ENCODE measurements at places on chromosomes 6 and 20. TPM values are rescaled to one million over a fixed set of nuclear protein-coding genes. Genes with fewer than 3 reads are reported as not detected.

DNA sequence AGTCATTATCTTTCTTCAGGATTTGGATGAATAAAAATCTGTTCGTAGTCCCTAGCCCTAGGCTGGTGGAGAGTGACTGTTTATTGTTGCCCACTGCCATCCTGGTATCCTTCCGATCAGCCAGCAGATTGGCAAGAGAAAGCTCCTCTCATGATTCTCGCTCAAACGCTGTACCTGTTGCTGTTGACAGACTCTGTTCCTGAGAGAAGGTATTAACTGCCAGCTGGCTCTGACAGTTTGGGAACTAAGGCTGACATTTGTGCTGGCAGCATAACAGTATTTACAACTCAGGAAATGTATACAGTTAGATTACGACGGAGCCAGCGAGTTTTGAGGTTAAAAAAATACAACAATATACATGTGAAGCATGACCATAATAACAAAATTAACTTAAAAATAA lies 674.5 kb downstream of the PRKN start:
- no peaks in the 10 kb centered on the region for H3K27me3 ChIP-seq
- no peak overlapping the region for H3K27ac ChIP-seq
- H3K4me3 ChIP-seq = no peak overlapping the region
- H3K4me1 ChIP-seq = no peaks in the 10 kb centered on the region
- DNase-seq = no peak

DNA sequence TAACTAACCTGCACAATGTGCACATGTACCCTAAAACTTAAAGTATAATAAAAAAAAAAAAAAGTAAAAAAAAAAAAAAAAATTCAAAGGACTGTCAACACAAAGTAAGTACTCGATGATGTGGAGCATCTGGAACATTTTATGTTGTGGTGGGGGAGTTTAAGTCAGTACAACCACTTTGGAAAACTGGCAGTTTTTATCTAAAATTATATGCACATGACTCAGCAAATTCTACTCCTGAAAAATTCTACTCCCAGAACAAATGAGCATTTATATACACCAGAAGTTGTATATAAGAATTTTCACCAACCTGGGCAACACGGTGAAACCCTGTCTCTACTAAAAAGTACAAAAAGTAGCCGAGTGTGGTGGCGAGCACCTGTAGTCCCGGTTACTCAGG lies 36.9 kb upstream of the CCDC28A start:
- no peak for DNase-seq
- H3K4me1 ChIP-seq = no peaks in the 10 kb centered on the region
- H3K27ac ChIP-seq = no peak overlapping the region
- H3K27me3 ChIP-seq = no peaks in the 10 kb centered on the region

- H3K36me3 ChIP-seq = no peaks in the 10 kb centered on the region
- H3K4me3 ChIP-seq = no peak overlapping the region
- H3K4me1 ChIP-seq = no peaks in the 10 kb centered on the region
- H3K27me3 ChIP-seq = no peaks in the 10 kb centered on the region
Measured at GRCh38 chr20:44849703-44850102, 35.8 kb upstream of the YWHAB start.

The LGSN gene
- total RNA-seq = 0.09 TPM

GRCh38 chr6:18395177-18395855 lies 8.2 kb downstream of the RNF144B start:
- H3K4me1 ChIP-seq = no peaks in the 10 kb centered on the region
- DNase-seq = peak; percentile 11
- H3K27me3 ChIP-seq = no peaks in the 10 kb centered on the region
- no peak overlapping the region for H3K27ac ChIP-seq

GRCh38 chr20:7387638-7388193 lies 552.5 kb downstream of the HAO1 start:
- H3K4me1 ChIP-seq = no peaks in the 10 kb centered on the region
- H3K27ac ChIP-seq = no peak overlapping the region
- H3K4me3 ChIP-seq = no peak overlapping the region
- no peaks in the 10 kb centered on the region for H3K27me3 ChIP-seq
- no peak for DNase-seq

DNA sequence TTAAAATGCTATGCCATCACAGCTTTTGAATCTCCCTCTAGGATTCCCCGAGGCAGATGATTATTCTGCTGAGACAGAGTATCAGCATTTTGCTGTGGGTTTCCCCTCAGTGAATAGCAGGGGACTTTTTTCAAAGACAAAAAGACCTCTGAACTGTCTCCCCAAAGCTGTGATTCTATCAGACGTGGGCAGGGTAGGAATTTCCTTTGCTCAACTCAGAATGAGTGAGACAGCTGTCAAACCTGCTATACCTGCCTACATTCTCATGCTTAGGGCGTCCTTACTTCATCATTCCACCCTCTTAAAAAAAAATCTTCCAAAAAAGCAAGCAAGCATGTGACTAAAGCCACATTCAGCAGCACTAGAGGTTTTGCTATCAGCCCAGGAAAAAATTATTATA lies 147.6 kb upstream of the FAM83B start:
- no peak overlapping the region for H3K27ac ChIP-seq
- no peaks in the 10 kb centered on the region for H3K27me3 ChIP-seq
- no peak overlapping the region for H3K4me3 ChIP-seq
- no peak for DNase-seq

The ITPR3 gene
- total RNA-seq = 3.4 TPM

- H3K4me3 ChIP-seq = no peak overlapping the region
- H3K4me1 ChIP-seq = no peaks in the 10 kb centered on the region
- H3K27me3 ChIP-seq = no peaks in the 10 kb centered on the region
- no peak for DNase-seq
Measured at GRCh38 chr6:154689493-154690255, 43.5 kb upstream of the SCAF8 start.

DNA sequence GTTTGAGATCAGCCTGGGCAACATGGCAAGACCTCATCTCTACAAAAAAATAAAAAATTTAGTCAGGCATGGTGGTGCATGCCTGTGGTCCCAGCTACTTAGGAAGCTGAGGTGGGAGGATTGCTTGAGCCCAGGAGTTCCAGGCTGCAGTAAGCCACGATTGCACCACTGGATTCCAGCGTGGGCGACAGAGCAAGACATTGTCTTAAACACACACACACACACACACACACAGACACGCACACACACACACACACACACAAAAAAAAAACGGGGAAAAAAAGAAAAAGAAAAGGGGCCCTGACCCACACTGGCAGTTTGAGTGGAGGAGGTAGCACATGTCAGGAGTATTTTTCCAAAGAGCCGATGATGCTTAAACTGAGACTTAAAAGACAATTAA lies 122.2 kb downstream of the AFG1L start:
- DNase-seq = no peak
- no peaks in the 10 kb centered on the region for H3K36me3 ChIP-seq
- H3K4me3 ChIP-seq = no peak overlapping the region
- peaks cover 19% of the 10 kb centered on the region for H3K4me1 ChIP-seq
- H3K27ac ChIP-seq = no peak overlapping the region

The PKIG gene
- total RNA-seq = 40.6 TPM

DNA sequence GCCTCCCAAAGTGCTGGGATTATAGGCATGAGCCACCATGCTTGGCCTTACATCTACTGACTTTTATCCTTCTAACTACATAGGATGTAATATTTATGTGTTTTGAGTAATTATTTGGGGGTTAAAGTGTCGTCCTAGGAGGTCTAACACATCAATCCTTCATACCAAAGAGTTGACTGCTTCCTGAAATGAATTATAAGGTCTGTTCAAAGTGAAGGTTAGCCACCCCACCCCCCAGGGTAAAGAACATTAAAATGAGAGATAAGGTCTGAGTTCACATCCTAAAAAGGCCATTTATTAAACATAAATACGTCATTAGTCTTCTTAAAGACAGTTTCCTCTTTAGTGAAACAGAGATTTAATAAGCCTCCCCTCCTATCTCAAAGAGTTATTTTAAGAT lies 33.8 kb downstream of the TNFAIP3 start:
- no peaks in the 10 kb centered on the region for H3K4me1 ChIP-seq
- no peak overlapping the region for H3K27ac ChIP-seq
- no peak overlapping the region for H3K4me3 ChIP-seq
- H3K27me3 ChIP-seq = no peaks in the 10 kb centered on the region
- no peaks in the 10 kb centered on the region for H3K36me3 ChIP-seq

DNA sequence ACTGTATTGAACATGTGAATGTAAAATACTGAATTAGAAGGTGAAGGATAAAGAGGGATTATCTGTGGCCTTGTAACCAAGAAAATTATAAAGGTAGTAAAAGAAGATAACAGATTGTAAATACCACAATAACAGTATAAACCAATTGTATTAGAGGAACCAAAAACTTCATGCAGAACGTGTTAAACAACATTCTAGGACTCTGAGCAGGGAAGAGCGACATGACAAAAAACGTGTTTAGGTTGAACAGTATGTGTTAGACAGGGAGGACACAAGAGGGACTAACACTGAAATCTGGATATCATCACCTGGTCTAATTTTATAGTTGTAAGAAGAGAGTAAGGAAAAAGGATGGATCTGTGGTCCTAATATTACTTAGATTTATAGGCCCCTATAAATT lies 259.0 kb upstream of the RUNX2 start:
- no peaks in the 10 kb centered on the region for H3K36me3 ChIP-seq
- H3K27ac ChIP-seq = no peak overlapping the region
- H3K4me1 ChIP-seq = no peaks in the 10 kb centered on the region

DNA sequence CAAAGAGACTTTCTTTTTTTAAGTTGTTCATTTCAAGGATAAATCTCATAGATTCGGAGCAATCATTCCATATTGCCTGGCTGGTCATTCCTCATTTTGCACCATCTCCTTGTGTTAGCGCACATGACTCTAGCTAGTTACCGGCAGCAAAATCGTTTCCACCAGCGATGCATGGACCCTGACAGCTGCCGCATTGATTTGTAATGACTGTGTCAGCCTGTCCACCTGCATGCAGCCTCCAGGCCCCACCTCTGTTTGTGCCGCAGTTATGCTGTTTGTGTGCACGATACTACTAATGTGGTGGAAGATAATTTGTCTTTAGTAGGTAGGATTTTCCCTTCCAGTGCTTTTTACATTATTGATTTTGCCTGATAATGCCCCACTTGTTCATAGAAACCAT lies 164.0 kb downstream of the TBC1D7 start:
- H3K27me3 ChIP-seq = no peaks in the 10 kb centered on the region
- H3K4me3 ChIP-seq = no peak overlapping the region
- H3K4me1 ChIP-seq = no peaks in the 10 kb centered on the region
- H3K36me3 ChIP-seq = no peaks in the 10 kb centered on the region

- H3K4me3 ChIP-seq = no peak overlapping the region
- H3K27me3 ChIP-seq = no peaks in the 10 kb centered on the region
- no peaks in the 10 kb centered on the region for H3K36me3 ChIP-seq
- H3K27ac ChIP-seq = no peak overlapping the region
Measured at GRCh38 chr6:104527311-104527710, 332.4 kb downstream of the HACE1 start.

DNA sequence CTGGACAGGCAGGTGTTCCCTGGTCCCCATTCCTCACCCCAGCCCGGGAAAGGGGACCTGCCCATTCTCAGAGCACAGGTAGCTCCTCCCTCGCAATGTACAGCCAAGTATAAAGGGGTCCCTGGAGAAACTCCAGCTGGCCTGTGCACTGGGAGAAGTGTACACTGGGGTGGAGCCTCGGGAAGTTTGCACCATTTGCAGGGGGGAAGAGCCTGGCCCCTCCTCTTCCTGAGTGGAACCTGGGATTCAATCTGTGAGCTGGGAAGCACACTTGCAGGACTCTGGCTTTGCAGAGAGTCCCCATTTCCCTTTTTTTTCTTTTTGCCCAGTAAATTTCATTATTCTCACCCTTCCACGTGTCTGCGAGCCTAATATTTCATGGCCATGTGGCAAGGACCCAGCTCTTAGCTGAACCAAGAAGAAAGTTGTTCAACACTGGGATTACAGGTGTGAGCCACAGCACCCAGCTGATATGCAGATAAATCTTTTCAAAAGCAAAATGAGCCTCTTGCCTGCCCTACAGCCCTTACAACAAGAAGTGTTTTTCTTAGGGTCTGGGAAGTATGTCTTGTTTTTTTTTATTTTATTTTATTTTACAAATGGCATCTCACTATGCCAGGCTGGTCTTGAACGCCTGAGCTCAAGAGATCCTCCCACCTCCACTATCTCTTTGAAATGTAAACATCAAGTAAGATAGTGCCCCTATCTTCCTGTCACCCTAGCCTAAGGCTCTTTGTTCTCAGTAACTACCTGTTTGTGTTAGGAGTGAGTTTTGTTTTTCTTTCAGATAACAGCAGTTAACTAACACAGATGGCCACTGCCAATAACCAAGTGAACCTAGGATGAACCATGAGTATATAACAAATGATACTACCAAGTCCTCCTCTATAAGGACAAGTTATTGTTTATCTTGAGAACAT lies 9.3 kb upstream of the RNGTT start:
- peaks cover 26% of the 10 kb centered on the region for H3K27me3 ChIP-seq
- no peaks in the 10 kb centered on the region for H3K36me3 ChIP-seq
- no peak overlapping the region for H3K4me3 ChIP-seq

The ISM1 gene
- total RNA-seq = 0.06 TPM

DNA sequence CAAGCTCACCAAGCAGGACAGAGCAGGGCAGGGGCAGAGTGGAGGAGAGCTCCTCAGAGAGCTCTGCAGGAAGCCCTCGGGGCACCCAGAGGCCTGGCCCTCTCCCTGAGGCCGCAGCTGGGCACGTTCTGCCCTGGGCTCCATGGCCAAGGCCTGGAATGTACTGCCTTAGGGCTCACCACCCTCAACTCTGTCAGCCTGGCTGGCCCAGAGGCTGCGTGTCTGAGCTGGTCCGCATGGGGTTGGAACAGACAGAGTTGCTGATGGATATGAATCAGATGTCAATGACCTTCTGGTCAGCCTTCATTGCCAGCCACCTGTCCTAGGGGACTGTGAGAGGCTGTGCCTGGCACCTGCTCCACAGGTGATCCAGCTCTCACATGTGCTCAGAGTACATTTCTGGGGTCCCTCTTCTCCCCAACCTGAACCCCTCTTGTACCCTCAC lies 33.2 kb upstream of the PCMTD2 start:
- H3K27ac ChIP-seq = no peak overlapping the region
- peaks cover 10% of the 10 kb centered on the region for H3K4me1 ChIP-seq
- DNase-seq = no peak
- no peak overlapping the region for H3K4me3 ChIP-seq
- H3K27me3 ChIP-seq = no peaks in the 10 kb centered on the region
- no peaks in the 10 kb centered on the region for H3K36me3 ChIP-seq

GRCh38 chr20:48648482-48649051 lies 179.2 kb downstream of the PREX1 start:
- no peaks in the 10 kb centered on the region for H3K4me1 ChIP-seq
- H3K4me3 ChIP-seq = no peak overlapping the region
- H3K36me3 ChIP-seq = no peaks in the 10 kb centered on the region
- no peak for DNase-seq

DNA sequence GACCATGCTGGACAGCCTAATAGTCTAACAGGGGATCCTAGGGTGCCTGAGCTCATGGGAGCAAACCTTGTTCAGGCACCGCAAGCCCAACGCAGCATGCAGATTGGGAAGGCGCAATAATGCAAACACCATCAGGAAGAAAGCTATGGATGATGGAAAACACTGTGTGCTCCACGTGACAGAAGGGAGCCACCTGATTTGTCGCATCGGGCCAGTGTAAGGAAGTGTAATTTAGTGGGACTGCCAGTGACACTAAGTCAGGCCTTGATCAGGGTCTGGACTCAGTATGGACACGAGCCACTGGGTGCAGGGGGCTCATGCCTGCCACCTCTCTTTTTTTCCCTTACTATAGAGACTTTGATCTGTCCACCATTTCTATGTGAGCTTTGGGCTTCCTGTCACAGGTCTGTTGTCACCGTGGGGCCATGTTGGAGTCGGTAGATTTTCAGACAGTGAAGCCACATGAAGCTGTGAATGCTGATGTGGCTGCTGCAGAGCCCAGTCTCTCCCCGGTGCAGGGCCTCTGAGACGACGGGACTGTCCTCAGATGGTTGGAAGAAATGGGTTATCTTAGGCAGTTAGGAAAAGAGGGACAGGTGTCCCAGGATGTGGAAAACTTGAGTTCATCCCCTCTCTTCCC lies 74.2 kb upstream of the AGPAT4 start:
- H3K4me3 ChIP-seq = no peak overlapping the region
- no peak for DNase-seq
- H3K36me3 ChIP-seq = no peaks in the 10 kb centered on the region
- no peaks in the 10 kb centered on the region for H3K4me1 ChIP-seq
- H3K27me3 ChIP-seq = no peaks in the 10 kb centered on the region

Measured in neural progenitor cell (in vitro differentiated cells).